ENCODE measurements at places on chromosomes 6 and 20.

DNA sequence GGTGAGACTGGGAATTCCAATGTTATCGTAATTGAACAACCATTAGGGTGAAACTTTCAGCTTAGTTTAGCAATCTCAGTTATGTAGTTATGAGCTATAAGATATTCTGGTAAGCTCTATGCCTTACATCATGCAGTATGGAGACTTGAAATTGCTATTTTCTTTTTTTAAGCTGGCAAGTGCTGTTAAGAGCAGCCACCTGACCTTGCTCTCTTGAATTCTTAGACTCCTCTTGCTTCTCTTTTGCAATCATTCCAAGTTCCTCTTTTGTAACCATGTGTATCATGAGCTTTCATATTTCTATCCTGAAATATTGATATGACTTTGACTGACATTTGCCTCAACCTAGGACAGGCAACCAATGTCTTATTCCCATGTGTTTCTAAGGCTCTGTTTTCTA, 446.3 kb upstream of the SLC35B3 start:
- no peak for DNase-seq

DNA sequence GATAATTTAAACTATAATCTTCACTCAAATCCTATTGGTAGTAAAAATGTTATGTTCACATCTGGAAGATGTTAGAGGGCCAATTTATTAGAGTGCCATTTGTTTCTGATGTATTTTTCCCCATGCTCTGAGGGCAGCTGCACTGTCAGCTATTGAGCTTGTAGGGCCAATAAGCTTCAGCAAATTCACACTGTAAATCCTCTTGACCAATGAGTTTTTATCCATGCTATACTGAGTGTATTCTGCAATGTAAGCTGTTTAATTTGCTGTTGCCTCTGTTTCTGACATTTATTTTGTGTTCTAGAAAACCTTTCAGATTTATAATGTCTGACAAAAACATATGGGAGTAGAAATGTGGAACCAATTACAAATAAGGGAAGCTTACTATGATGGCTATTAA, 62.6 kb downstream of the OGFRL1 start:
- DNase-seq: no peak

- DNase-seq: no peak
Measured at GRCh38 chr6:49543087-49543858, 7.2 kb upstream of the C6orf141 start.

- no peak for DNase-seq
Measured at GRCh38 chr6:34295721-34296120, 46.9 kb upstream of the SMIM29 start.

DNA sequence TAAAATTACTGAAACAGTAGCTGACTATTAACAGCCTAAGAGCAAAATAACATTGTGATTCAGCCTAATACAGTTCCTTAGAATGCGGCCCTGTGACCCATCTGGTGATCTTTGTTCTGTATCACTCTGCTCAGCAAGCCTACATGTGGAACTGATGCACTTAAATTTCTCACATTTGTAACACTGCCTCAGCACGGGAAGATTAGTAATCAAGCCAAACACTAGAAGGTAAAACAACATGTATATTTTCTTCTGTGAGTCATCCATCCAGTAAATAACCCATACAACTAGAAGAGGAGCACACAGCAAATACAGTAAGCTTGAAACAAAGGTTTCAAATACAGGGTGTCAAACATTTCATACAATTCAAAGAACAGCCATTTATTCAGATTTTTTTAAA, 189.7 kb upstream of the NOX3 start:
- no peak for DNase-seq

- no peak for DNase-seq
Measured at GRCh38 chr6:107124934-107125348, 9.6 kb upstream of the BEND3 start.

DNA sequence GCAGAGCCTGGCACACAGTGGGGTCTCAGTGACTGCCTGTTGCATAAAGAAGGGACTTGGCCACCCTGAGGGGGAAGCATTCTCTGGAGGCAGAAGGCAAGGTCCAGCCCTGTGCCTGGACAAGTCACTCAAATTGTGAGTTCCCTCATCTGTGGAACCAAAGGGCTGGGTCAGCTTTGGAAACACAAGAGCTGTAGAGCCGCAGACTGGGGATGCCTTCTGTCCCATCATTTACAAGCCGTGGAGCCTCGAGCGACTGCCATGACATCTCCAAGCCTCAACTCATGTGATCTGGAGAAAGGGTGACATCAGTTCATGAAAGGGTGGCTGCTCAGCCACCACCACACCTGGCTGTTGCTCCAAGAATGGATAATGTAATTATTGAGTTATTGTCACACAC, 20.4 kb upstream of the SIRPD start:
- no peak for DNase-seq

DNA sequence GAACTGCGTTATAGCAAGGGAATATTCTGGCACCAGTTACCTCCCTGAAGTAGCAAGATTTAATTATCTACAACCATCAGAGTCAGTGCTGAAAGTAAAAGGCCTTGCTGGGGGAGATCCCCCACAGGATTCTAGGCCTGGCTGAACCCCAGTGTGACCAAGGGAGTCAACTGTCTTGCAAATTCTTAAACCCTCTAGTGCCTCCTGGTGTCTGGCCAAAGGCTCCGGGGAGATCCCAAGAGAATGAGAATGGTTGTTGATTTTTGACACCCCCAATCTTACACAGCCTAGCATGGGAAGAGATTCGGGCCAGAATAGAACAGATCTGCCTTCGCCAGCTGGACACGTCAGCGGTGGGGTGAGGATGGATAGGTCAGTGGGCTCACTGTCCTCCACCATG, 179.4 kb downstream of the ERMARD start:
- DNase-seq: no peak

DNA sequence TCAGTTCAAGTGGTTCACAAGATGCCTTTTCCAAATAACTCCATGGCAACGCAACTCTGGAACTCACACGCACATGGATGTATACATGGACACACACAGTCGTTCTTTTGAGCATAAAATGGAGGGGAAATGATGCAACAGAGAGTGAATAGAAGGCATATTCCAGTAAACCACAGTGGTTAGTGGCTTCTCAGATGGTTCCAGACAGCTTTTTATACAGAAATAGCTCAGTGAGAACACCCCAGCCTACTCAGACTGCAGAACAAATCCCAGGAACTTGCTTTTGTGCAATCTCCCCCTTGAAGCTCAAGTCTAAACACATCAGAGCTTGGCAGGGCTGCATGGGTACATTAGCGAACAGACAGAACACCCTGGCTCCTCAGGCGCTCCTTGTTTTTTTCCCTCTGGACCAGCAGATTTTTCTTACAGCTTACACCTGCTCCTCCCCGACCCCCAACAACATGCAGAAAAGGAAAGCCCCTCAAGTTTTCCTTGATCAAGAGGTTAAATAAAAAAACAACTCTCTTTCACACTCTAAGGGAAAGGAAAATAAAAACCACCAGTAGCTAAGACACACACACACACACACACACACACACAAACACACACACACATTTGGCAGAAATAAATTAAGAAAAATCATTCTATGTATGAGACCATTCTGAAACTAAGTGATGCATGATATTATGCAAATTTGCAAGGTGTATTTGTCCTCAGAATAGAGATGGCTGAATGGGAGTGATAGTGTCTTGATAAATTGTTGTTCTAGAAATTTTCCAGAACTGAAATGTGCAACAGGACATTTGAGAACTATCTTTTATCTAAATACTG, 51.2 kb upstream of the RANBP9 start:
- DNase-seq: no peak

DNA sequence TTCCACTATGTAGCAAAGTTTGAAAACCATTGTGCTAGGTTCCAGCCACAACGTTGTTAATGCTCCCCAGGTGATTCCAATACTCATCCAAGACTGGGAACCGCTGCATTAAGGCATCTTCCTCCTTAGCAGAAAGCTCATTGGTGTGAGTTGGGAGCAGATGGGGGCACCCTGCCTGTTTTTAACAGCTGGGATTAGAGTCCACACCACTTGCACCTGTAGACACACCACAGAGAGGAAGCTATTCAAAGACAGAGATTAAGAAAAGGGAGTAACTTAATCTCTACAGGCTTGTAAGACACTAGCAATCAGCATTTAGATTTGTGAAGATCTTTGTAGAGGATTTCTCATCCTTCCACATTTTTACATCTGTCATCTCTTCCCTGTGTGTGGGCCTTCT, 333.9 kb upstream of the SOX4 start:
- no peak for DNase-seq

- no peak for DNase-seq
Measured at GRCh38 chr6:81890846-81891245, 138.4 kb upstream of the TENT5A start.

DNA sequence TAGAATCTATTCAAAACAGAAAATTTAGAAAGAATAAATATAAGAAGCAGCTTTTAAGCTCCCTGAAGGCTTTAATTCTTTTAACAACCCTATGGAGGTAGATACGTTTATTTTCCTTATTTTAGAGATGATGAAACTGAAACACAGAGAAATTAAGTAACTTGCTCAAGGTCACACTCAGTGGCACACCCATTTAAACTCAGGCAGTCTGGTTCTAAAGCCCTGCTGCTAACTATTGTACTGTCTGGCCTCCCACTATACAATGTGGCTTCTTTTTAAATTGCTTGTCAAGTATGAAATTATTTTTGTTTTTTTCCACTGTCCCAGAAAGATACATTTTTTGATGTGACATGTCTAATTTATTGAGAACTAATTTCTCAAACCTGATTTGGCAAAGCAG, 55.7 kb downstream of the FAM217A start:
- DNase-seq: peak; percentile 27

DNA sequence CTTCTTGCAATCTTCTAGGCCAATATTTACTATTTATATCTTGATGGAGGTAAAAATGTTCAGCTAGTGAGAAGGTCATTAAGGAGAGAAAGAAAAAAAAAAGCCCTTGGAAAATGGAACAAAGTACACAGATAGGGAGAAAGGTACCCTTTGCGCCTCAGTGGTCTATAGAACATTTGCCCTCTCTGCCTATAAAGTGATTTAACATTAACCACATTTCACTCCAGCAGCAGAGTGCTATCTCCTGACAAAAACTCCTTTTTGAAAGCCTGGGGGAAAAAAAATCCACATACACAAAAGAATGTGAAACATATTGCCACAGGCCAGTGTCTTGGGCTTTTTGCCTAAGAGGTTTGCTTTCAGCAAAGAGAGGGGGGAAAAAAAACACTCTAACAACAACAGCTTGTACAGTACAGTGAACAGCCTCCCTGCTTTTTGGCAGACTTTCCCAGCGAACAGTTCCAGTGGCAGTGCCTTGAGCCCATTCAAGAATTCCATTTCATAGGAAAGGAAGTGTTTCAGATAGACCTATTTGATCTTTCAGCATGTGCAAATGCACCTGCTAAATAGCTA, 695 bp downstream of the ARHGAP18 start:
- no peak for DNase-seq

GRCh38 chr6:34059136-34059731, 86.7 kb downstream of the GRM4 start:
- DNase-seq: no peak

- no peak for DNase-seq
Measured at GRCh38 chr6:93272211-93272610, 147.1 kb downstream of the EPHA7 start.

- DNase-seq: no peak
Measured at GRCh38 chr6:88089708-88090107, 42.1 kb downstream of the SPACA1 start.

DNA sequence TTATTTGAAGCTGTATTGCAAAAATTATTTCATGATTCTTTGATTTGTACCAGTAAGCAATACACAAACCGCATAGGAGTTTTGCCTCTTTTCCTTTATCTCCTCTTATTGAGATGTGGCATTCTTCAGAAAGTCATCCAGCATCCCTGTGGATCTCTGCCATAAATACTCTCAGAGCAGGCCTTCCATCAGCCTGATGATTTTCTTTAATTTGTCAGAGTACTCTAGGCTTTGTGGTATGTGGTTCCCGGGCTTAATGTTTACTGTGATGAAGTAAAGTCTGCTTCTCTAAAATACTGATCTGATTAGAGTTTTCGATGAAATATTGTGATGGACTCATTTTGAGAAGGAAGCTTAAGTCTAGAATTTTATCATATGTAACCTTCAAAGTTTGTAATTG, 31.1 kb upstream of the SLC35D3 start:
- DNase-seq: no peak

DNA sequence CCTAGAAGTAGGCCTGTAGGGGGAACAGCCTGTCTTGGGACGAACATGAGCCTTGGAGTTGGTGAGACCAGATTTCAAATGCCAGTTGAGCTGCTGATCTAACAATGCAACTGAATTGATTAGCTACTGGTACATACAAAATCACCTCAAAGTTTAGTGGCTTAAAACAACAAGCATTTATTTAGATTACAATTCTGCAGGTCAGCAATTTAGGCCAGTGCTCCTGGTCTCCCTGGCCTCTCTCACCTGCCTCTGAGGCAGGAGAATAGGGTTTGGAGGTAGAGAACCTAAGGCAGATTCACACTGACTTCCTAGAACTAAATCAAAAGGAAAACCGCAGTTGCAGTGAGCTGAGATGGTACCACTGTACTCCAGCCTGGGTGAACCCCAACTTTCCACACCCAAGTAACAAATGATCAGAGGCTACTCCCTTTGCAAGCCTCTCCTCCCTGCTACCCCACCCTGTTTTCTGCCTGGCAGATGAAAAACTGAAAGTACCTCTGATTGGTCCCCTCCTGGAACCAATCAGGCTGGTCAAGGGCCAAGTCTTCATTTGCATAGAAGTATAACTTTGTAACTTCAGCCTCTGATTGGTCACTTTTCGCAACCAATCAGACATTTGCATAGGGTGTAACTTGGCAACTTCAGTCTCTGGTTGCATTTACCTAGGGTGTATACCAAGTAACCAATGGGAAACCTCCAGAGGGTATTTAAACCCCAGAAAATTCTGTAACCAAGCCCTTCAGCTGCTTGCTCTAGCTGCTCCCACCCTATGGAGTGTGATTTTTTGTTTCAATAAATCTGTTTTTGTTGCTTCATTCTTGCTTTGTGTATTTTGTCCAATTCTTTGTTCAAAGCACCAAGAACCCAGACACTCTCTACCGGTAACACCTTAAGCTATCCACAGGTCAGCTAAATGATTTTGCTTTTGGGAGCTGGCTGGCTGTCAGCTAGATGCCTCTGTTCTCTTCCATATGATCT, 8.1 kb upstream of the UBR2 start:
- DNase-seq: peak; percentile 89

- DNase-seq: peak; percentile 91
Measured at GRCh38 chr6:31769684-31770371, 7.3 kb downstream of the VWA7 start.

- DNase-seq: no peak
Measured at GRCh38 chr20:24597051-24597450, 127.6 kb downstream of the SYNDIG1 start.

GRCh38 chr6:46539866-46540265, 48.6 kb upstream of the RCAN2 start:
- DNase-seq: no peak
